Left lung (tissue), 14 donors: ENCODE measurements at places on chromosomes 3 and 15. TPM values are rescaled to one million over a fixed set of nuclear protein-coding genes. Genes with fewer than 3 reads are reported as not detected.

DNA sequence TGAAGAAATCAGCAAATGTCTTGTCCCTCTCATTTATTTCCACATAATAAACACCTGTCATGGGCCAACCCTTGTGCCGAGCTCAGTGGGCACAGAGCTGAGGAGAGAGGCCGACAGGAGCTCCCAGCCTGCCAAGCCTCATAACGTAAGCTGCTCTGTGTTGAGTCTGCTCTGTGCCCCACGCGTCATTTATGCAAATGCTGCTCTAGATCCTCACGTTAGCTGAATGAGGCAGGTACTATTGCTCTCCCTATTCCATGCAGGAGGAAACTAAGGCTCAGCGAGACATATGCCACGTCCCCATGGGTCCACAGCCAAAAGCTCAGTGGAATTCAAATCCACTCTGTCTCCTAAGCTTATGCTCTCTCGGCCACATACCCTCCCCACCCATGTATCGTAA is 41.5 kb downstream of the EFCAB12 start:
- no peak overlapping the region for H3K27ac ChIP-seq
- no peaks in the 10 kb centered on the region for H3K27me3 ChIP-seq
- peaks cover 19% of the 10 kb centered on the region for H3K4me1 ChIP-seq

- no peak for DNase-seq
- H3K27ac ChIP-seq = no peak overlapping the region
- H3K4me1 ChIP-seq = peaks cover 20% of the 10 kb centered on the region
- peaks cover 100% of the 10 kb centered on the region for H3K27me3 ChIP-seq
Measured at GRCh38 chr15:60000113-60000823, 3.8 kb upstream of the FOXB1 start.

DNA sequence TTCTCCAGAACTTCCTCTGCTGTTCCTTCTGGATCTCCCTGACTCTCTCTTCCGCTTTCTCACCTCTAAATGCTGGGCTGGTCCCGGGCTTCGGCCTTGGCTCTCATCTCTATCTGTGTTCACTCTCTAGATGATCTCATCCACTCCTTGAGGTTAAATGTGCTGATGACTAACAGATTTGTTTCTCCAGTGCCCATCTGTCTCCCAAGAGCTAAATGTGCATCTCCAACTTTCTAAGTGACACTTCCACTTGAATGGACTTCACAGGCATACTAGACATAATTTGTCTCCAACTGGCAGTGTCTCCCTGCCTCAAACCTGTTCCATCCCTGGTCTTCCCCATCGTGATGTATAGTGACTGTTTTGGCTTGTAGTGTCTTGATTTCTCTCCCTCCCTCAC is 95.3 kb downstream of the ITPR1 start:
- no peak overlapping the region for H3K27ac ChIP-seq
- H3K27me3 ChIP-seq = no peaks in the 10 kb centered on the region
- DNase-seq = no peak
- peaks cover 8% of the 10 kb centered on the region for H3K4me1 ChIP-seq
- H3K4me3 ChIP-seq = no peak overlapping the region

GRCh38 chr3:158781849-158782248 is 20.0 kb upstream of the MFSD1 start:
- no peak overlapping the region for H3K4me3 ChIP-seq

DNA sequence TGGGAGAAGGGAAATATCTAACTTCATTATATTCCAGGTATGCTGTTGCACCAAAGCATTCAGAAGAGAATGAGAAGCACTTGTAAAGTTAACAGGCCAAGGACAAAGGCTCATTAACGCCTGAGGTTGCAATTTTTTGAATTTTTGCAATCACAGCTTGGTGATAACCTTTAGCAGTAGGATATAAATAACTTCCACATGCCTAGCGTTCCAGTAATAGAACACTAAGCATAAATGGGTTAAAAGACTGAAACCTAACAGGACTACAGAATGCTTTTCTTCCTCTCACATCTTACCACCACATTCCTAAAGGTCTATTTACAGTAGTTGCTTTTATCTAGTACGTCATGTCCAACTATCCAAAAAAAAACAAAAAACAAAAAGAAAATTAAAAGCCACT is 57.4 kb upstream of the IMPG2 start:
- peaks cover 7% of the 10 kb centered on the region for H3K4me1 ChIP-seq
- DNase-seq = no peak
- no peak overlapping the region for H3K4me3 ChIP-seq

- H3K36me3 ChIP-seq = no peaks in the 10 kb centered on the region
- no peak overlapping the region for H3K4me3 ChIP-seq
- H3K27ac ChIP-seq = peak overlapping the region; percentile 9
- H3K4me1 ChIP-seq = peaks cover 6% of the 10 kb centered on the region
- no peaks in the 10 kb centered on the region for H3K27me3 ChIP-seq
Measured at GRCh38 chr3:29686889-29687592, 406.2 kb downstream of the RBMS3 start.

DNA sequence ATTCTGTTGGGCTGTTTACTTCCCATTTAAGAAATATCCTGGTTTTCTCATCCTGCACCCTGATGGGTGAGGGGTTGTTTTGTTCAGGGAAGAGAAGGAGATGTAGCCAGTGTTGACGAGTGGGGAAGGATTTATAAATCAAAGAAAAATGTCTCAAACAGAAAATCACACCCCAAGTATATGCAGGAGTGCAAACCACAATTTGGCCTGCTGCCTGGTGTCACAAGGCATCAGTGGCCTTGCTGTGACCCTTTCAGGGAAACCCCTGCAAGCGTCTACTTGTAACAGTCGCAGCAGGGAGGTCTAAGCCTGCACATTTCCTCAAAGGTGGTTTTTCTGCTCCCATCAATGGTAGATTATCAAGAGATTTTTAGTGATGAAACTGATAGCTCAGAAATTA is 132.6 kb upstream of the LRRN1 start:
- no peaks in the 10 kb centered on the region for H3K27me3 ChIP-seq
- no peaks in the 10 kb centered on the region for H3K36me3 ChIP-seq
- DNase-seq = no peak
- no peak overlapping the region for H3K27ac ChIP-seq
- H3K4me3 ChIP-seq = no peak overlapping the region
- H3K4me1 ChIP-seq = no peaks in the 10 kb centered on the region

DNA sequence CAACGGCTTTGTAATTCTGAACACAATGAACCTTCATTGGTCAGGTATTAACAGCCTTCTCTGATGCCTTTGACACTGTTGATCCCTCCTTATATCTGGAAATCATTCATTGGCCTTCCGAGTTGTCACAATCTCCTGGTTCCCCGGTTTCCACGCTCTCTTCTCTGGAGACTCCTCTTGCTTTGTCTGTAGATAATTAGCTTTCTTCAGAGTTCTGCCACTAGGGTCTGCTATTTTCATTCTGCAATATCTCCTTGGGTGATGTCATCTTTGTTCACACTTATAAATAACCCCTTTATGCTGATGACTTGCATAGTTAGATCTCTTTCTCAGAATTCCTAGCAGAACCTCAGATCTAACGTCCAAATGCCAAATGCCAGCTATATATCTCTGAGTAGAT is 583.8 kb upstream of the ZNF717 start:
- no peaks in the 10 kb centered on the region for H3K36me3 ChIP-seq
- no peaks in the 10 kb centered on the region for H3K4me1 ChIP-seq
- no peak overlapping the region for H3K4me3 ChIP-seq
- no peak for DNase-seq
- H3K27me3 ChIP-seq = no peaks in the 10 kb centered on the region

DNA sequence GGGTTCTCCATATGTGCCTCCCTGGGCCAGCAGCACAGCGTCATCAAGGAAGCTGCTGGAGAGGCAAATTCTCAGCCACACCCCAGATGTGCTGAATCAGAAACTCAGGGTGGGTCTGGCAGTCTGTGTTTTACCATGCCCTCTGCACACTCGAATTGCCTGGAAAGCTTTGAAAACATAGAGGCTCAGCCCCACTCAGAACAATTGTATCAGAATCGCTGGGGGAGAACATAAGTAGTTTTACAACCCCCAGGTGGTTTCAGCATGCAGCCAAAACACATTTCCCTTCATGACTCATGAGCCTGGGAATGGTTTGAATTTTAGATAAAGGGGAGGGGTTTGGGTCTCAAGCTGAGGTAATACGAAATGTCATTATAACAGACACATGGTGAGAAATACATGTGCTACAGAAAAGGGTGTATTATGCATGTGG is 9.6 kb downstream of the TGM4 start:
- no peak overlapping the region for H3K27ac ChIP-seq
- DNase-seq = no peak
- H3K4me3 ChIP-seq = no peak overlapping the region
- no peaks in the 10 kb centered on the region for H3K36me3 ChIP-seq
- peaks cover 6% of the 10 kb centered on the region for H3K27me3 ChIP-seq
- H3K4me1 ChIP-seq = no peaks in the 10 kb centered on the region

- no peaks in the 10 kb centered on the region for H3K4me1 ChIP-seq
- H3K36me3 ChIP-seq = peaks cover 100% of the 10 kb centered on the region
- no peak overlapping the region for H3K4me3 ChIP-seq
- DNase-seq = no peak
Measured at GRCh38 chr3:139355891-139356290, 12.1 kb downstream of the MRPS22 start.

- no peaks in the 10 kb centered on the region for H3K36me3 ChIP-seq
- no peak overlapping the region for H3K27ac ChIP-seq
- peak; percentile 48 for DNase-seq
- no peaks in the 10 kb centered on the region for H3K27me3 ChIP-seq
Measured at GRCh38 chr15:58038426-58039078, 27.0 kb downstream of the ALDH1A2 start.

- H3K27ac ChIP-seq = no peak overlapping the region
- no peaks in the 10 kb centered on the region for H3K27me3 ChIP-seq
- no peaks in the 10 kb centered on the region for H3K4me1 ChIP-seq
- H3K4me3 ChIP-seq = no peak overlapping the region
Measured at GRCh38 chr3:133079621-133080020, 41.4 kb downstream of the TMEM108 start.

DNA sequence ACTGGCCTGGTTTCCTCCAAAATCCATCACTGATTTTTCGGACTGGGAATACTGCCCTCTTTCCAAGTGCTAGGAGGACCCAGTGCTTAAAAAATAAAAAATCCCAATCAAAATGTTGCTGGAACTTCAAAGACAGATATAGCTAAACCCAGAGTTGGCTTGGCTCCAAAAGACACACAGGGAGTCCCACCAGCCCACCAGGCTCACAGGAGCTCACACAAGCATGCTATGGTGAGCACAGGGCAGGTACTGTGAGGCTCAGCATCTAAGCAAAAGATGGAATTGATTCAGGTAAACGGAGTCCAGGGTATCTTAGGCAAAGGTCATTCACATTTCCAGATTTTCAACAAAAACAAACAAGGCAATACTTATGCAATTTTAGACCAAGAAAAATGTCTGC is 3.7 kb downstream of the TRANK1 start:
- H3K27me3 ChIP-seq = no peaks in the 10 kb centered on the region
- no peaks in the 10 kb centered on the region for H3K36me3 ChIP-seq
- H3K4me1 ChIP-seq = peaks cover 24% of the 10 kb centered on the region
- DNase-seq = no peak
- H3K27ac ChIP-seq = peak overlapping the region; percentile 33

DNA sequence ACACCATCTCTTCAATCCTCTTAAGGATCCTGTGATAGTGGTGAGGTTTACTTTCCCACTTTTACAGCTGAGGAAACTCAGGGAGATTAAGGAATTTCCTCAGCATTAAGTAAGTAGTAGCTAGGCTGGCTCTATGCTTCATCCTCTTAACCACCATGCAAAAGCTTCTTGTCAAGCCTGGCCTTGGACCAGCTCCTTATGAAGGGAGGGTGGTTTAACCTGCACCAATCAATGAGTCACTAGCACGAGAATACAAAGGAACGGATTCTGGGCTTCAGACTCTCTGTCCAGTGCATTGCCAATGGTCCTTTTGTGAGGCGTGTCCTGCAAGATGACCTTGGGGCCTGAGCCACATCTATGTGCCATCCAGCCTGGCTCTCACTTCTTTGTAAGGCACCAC is 202.0 kb upstream of the CFAP20DC start:
- H3K36me3 ChIP-seq = no peaks in the 10 kb centered on the region
- H3K4me3 ChIP-seq = no peak overlapping the region
- H3K27ac ChIP-seq = no peak overlapping the region
- H3K4me1 ChIP-seq = no peaks in the 10 kb centered on the region

DNA sequence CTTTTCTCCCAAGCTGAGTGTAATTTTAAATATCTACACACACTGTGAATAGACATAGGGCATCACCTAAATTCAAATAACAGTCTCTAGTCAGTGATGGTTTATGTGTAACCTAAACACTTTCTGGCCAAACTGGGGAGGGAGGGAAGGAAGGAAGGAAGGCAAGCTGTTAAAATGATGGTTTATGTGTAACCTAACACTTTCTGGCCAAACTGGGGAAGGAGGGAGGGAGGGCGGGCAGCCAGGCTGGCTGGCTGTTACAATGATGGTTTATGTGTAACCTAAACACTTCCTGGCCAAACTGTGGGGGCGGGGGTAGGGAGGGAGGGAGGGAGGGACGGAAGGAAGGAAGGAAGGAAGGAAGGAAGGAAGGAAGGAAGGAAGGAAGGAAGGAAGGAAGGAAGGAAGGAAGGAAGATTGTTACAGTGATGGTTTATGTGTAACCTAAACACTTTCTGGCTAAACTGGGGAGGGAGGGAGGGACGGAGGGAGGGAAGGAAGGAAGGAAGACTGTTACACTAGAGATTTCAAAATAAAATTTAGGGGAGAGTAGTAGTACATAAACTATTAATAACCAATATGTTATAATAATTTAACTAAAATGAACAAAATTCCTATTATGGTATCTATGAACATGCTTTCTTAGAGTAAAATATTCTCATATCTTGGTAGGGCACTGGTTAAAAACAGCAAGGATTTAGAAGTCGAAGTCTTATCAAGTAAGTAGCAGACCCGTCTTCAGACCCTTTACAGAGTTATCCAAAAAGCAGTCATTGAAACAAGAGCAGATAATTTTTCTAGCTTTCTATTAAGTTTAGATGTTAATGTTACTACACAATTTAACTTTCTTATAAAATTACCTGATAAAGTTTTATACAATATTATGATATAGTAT is 148.1 kb downstream of the LMLN start:
- no peaks in the 10 kb centered on the region for H3K4me1 ChIP-seq
- no peaks in the 10 kb centered on the region for H3K36me3 ChIP-seq

- no peak overlapping the region for H3K4me3 ChIP-seq
- H3K27me3 ChIP-seq = no peaks in the 10 kb centered on the region
- no peak overlapping the region for H3K27ac ChIP-seq
Measured at GRCh38 chr3:189630767-189631372, 319 bp upstream of the TP63 start.

- no peaks in the 10 kb centered on the region for H3K36me3 ChIP-seq
- H3K4me3 ChIP-seq = no peak overlapping the region
- no peak overlapping the region for H3K27ac ChIP-seq
- no peaks in the 10 kb centered on the region for H3K4me1 ChIP-seq
- no peak for DNase-seq
- no peaks in the 10 kb centered on the region for H3K27me3 ChIP-seq
Measured at GRCh38 chr3:35187908-35188307, 451.4 kb upstream of the ARPP21 start.

DNA sequence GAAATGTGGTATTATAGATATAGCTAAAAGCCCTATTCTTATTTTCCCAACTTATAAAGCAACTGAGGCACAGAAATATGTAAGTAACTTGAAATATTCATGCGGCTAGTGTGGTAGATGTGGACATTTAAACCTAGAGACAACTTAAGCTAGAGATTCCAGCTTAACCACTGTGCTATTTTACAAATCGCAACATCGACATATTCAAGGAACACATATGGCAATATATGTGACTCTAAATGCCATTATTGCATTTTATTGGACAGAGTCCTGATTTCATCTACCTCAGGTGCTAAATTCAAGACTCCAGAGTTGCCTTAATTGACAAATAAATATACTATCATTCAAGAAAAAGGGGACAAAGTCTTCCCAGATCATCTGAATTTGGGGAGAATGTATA is 442.3 kb downstream of the NLGN1 start:
- no peaks in the 10 kb centered on the region for H3K36me3 ChIP-seq
- no peak overlapping the region for H3K4me3 ChIP-seq
- H3K27me3 ChIP-seq = no peaks in the 10 kb centered on the region
- H3K27ac ChIP-seq = no peak overlapping the region
- no peaks in the 10 kb centered on the region for H3K4me1 ChIP-seq
- no peak for DNase-seq

Gene ELP6
- 25.7 TPM for total RNA-seq

Gene SOX14
- total RNA-seq = not detected

Gene MTFMT
- 12.7 TPM for total RNA-seq

Gene ARNT2
- 9.9 TPM for total RNA-seq
